Karpas-422 (cell line): ENCODE measurements at places on chromosomes 3 and 15. TPM values are rescaled to one million over a fixed set of nuclear protein-coding genes. Genes with fewer than 3 reads are reported as not detected.

Gene RLBP1
- not detected in 2 replicates for total RNA-seq

- DNase-seq, result no peak
- H3K4me1 ChIP-seq, result no peaks in the 10 kb centered on the region
- no peaks in the 10 kb centered on the region for H3K27me3 ChIP-seq
- H3K4me3 ChIP-seq, result no peak overlapping the region
- H3K36me3 ChIP-seq, result no peaks in the 10 kb centered on the region
These were observed 115.6 kb upstream of the SOX2 start for GRCh38 chr3:181596126-181596525.

Gene C3orf85
- total RNA-seq, result not detected in 2 replicates

GRCh38 chr3:10015461-10015904, 10.8 kb upstream of the FANCD2 start:
- no peak overlapping the region for H3K4me3 ChIP-seq
- peaks cover 8% of the 10 kb centered on the region for H3K4me1 ChIP-seq
- no peak overlapping the region for H3K27ac ChIP-seq
- DNase-seq, result no peak
- H3K36me3 ChIP-seq, result no peaks in the 10 kb centered on the region
